ENCODE measurements at places on chromosomes 4 and X.
A peak's percentile ranks its signal among the peaks of the same experiment; 100 is the strongest.

- no peak for DNase-seq
Measured at GRCh38 chrX:49103637-49104036, 19.9 kb downstream of the GPKOW start.

DNA sequence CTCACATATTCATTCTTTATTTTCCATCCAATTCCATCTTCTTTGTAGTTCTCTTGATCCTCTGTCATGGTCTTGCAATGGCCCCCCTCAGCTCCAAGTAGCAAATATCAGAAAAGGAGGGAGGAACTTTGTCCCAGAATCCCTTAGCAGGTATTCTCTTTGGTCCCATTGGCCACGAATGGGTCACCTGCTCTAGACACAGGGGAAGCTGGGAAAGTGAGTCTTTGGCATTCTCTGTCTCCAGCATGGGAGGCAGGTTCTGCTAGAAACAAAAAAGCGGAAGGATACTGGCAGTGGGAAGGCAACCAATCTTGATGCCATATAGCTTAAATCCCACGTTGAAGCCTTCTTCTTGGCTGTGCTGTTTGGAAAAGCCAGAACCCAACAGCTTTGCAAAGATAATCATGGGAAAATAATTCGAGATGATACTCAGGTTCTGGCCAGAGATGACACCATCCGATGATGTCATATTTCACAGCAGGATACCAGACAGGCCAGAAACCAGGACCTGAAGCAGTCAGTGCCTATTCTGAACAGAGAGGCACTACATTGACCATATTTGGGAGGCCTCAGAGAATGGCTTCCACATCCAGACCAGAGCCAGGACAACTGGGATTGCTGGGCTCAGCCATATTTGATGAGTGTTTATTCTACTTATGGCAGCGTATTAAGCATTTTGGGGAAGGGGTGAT, 110.4 kb upstream of the ATXN3L start:
- DNase-seq, result no peak

- no peak for DNase-seq
Measured at GRCh38 chr4:174062831-174063230, 220.6 kb downstream of the FBXO8 start.

- DNase-seq, result peak; percentile 79
Measured at GRCh38 chr4:76896614-76897535, 1.1 kb downstream of the SOWAHB start.

DNA sequence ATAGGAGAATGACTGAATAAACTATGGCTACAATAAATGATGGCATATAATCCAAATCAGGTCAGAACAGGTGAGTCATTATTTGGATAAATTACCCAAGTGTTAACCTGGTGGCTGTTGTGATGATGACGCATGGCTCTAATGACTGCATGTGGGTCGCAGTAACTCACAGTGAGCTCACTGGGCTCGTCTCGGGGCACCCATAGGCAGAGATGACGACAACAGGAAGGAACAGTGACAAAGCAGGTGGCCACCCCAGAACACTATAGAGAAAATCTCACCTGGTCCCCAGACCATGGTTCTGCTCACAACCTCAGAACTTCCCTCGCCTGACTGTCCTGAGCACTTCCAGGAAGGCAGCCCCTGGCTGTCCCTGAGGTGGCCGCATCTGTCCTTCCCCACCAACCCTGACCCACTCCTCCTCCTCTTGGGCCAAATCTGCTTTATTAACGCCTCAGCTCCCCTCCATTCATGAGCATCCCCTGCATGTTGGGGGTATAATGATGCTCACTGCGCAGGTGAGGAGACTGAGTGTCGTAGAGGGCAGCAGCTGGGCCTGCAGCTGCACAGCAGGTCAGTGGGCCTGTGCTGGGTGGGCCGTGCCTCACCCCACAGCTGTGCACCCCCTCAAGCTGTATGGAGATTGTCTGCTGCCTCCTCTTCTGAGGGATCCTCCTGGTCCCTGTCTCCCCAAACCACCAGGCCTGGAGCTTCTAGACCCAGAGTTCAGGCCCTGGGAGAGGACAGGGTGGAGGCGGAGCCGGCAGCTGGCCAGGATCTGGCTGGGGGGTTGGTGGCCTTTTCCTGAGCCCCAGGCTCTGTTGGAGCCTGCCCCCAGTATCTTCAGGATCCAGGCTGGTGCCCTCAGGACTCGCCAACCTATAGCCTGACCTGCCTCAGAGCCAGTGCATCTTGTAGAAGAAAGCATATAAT, 30.9 kb upstream of the FAM156A start:
- DNase-seq, result no peak

GRCh38 chr4:18389115-18389514, 367.6 kb upstream of the LCORL start:
- DNase-seq, result no peak

GRCh38 chr4:184824776-184825084, 1.0 kb downstream of the ACSL1 start:
- no peak for DNase-seq

GRCh38 chr4:185437809-185438208, 12.0 kb upstream of the UFSP2 start:
- no peak for DNase-seq

DNA sequence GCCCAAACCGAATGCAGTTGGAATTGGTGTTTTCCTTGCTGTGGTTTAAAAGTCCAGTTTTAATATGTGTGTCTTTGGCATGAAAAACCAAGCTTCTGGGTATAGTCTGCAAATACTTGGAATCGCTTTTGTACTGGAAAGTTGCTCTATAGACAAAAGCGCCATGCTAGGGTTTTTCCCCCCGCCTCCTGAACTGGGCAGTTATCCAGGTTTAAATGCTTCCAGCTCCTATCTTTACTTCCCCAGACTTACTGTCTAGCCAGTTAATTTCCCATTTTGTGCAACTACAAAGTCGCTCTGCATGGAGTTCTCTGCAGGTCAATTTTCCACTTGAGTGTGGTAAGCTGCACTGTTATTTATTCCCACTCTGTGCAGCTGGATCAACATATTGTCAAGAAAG, 2.7 kb downstream of the RASL11B start:
- no peak for DNase-seq

DNA sequence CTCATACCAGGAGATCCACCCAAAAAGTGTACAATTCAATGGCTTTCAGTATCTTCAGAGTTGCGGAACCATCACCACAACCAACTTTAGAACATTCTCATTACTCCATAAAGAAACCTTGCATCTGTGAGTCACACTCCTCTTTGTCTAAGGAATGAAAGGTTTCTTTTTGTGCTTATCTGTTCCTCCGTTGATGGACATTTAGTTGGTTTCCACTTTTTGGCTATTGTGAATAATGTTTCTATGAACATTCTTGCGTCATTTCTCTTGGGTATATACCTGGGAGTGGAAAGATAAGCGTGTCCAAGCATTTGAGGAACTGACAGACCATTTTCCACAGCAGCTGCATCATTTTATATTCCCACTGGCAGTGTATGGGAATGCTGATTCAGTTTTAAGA, 10.6 kb downstream of the FAM184B start:
- DNase-seq, result no peak

DNA sequence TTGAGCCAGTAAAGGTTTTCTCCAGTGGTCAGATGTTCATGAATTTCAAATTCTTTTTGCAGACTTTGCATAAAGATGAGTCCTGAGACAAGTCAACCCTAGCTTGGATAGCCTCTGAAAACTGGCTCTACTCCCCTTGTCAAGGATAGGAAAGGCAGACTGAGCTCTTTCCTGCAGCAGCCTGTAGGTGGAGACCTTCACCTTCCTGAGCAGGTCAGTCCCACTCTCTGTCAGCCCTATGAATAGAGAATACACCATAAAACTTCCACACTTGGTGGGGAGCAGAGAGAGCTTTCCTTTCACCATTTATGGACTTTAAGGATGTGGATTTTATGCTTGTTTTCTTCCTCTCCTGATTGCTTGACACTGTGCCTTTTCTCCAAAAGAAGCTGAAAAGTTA, 41.9 kb downstream of the PCDH19 start:
- DNase-seq, result peak; percentile 63

- DNase-seq, result no peak
Measured at GRCh38 chr4:186606591-186606992, 51.2 kb upstream of the MTNR1A start.

DNA sequence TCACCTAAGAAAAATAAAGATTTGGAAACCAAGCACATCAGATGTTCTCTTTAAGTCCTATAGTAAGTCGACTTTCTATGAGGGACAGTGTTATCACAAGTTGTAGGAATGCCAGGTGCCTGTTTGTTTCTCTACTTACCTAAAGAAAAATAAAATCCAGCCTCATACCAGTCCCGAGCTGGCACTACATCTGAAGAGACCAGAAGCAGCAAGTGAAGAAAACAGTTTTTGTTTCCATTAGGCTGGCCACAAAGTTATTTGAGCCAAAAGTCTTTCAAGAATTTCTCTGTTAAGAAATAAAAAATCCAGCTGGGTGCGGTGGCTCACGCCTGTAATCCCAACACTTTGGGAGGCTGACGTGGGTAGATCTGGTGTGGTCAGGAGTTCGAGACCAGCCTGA, 10.8 kb upstream of the PPARGC1A start:
- no peak for DNase-seq

- no peak for DNase-seq
Measured at GRCh38 chr4:163878336-163879121, 384.0 kb downstream of the TMA16 start.

DNA sequence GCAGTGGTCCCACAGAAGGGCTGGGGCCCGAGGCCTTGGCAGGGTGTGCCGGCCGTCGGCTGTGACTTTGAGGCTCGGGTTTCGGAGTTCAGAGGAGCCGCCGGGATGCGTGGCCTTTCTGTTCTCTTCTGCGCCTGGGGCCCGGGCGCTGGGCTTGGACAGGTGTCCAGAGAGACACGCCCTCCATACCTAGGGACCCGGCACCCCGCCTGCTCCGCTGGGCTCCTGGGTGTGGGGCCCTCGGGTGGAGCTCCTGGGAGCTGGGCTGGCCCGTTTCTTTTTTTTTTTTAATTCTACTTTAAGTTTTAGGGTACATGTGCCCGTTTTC, 11.3 kb downstream of the FGFRL1 start:
- DNase-seq, result peak; percentile 69

- DNase-seq, result no peak
Measured at GRCh38 chrX:67725471-67725870, 181.7 kb downstream of the AR start.

GRCh38 chr4:122930862-122931261, 8.5 kb upstream of the NUDT6 start:
- DNase-seq, result no peak

GRCh38 chr4:176198316-176198903, 3.0 kb upstream of the SPATA4 start:
- DNase-seq, result peak; percentile 8

DNA sequence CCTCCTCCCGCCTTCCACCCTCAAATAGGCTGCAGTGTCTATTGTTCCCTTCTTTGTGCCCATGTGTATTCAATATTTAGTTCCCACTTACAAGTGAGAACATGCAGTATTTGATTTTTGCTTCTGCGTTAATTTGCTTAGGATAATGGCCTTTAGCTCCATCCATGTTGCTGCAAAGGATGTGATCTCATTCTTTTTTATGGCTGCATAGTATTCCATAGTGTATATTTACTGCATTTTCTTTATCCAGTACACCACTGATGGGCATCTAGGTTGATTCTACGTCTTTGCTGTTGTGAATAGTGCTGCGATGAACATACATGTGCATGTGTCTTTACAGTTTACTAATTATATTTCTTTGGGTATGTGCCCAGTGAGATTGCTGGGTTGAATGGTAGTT, 51.6 kb upstream of the TMPRSS11B start:
- no peak for DNase-seq

GRCh38 chr4:138039010-138039409, 203.1 kb downstream of the SLC7A11 start:
- no peak for DNase-seq

GRCh38 chrX:26613956-26614355, 398.0 kb downstream of the MAGEB5 start:
- no peak for DNase-seq

DNA sequence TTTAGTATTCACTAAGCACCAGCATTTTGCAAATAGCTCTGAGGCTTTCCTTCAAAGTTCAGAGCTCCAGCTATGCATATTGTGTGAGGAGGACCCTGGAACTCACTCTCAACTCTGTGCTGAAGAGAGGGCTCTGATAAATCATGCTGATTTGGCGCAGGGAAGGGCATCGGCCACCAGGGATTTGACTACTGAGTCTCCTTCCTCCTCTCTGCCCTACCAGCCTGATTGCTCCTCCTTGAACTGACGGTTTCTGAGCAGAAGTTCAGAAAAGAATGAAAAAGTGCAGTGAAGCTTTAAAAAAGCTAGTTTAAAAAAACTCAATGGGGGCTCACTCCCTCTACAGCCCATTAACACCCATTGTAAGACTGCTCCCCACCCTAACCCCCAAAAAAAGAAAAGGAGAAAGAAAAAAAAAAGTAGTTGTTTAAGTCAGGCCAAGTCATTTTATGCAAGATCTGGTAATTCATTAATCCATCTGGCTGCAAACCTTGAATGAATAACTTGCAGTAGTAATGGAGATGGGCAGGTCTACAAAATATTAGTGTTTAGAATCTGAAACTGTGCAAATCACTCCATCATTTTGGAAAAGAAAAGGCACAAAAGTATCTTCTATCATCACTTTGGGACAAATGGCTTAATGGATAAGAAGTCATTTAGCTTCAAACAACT, 13.3 kb downstream of the PPARGC1A start:
- no peak for DNase-seq

DNA sequence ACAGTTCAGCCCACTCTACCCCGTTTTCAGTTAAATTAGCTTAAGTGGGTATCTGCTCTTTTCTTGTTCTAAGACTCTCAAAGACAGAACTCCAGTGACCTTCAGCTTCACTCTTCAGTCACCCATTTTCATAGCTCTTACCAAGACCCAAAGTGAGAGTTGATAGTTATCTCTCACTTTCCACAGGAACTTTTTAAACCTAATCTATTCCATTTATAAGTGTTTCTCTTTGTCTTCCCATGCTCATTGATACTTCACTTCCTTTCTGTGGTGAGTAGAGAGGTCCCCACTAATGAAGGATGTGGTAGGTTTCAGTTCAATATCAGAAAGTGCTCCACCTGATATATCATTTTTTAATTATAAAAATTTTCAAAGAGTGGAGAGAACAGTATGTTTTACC, 33.4 kb downstream of the COX18 start:
- no peak for DNase-seq

- DNase-seq, result peak; percentile 56
Measured at GRCh38 chrX:10615931-10616774, 4.2 kb downstream of the MID1 start.

- DNase-seq, result peak; percentile 2
Measured at GRCh38 chr4:146916479-146917076, 29.1 kb downstream of the TTC29 start.

DNA sequence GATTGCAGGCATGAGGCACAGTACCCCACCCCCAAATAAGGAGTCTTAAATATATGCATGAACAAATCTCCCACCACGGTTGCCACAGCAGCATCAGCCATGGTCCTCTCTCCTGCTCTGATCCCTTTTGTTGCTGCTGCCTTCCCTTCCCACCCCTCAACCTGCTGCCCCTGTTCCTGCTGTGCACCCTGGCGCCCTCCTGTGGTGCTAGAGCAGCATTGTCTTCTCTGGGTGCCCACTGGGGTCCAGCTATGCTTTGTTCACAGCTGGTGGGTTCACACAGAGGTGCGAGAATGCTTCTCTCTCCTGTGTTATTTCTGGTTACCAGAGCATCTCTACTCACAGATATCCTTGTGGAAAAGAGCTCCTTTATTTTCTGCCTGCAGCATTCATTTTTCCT, 116.2 kb downstream of the GATB start:
- peak; percentile 54 for DNase-seq

GRCh38 chrX:109830704-109831206, 97.7 kb upstream of the ACSL4 start:
- DNase-seq, result no peak

GRCh38 chr4:8581094-8581861, 1.1 kb downstream of the GPR78 start:
- peak; percentile 63 for DNase-seq

- no peak for DNase-seq
Measured at GRCh38 chr4:169756971-169757574, 671 bp downstream of the HPF1 start.

All from H7 (cell line).